ENCODE measurements at places on chromosomes 5 and 9.

GRCh38 chr5:27208051-27208450 is 169.7 kb upstream of the CDH9 start:
- DNase-seq = no peak

- DNase-seq = no peak
Measured at GRCh38 chr9:116189683-116190082, 36.1 kb downstream of the PAPPA start.

- DNase-seq = no peak
Measured at GRCh38 chr5:171700318-171700912, 85.2 kb upstream of the SMIM23 start.

GRCh38 chr9:124452326-124452725 is 2.1 kb downstream of the ADGRD2 start:
- no peak for DNase-seq

- DNase-seq = no peak
Measured at GRCh38 chr9:114958844-114959235, 28.4 kb upstream of the TNFSF8 start.

DNA sequence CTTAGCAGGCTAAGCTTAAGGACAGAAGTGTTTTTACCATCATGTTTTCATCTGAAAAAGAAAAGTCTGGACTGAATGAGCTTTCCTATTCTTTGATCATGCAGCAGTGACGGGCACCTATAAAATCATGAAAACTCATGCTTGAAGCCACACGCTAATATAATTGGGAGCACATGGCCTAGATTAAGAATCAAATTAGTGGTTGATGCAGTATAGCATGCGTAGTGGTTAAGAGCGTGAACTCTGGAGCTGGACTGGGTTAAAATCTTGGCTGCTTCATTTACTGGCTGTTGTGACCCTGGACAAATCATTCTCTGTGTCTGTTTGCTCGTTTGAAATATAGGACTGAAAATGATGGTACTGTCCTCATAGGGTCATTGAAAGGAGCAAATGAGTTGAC is 49.9 kb upstream of the IL13 start:
- no peak for DNase-seq
